Stimulated activated CD8-positive, alpha-beta memory T cell treated with anti-CD3 and anti-CD28 coated beads, Interleukin-4, amount 100 ng/mL, for 4 hours (primary cell): ENCODE measurements at places on chromosomes 6 and 20.

- no peak for DNase-seq
Measured at GRCh38 chr6:135627092-135627715, 129.7 kb upstream of the AHI1 start.

GRCh38 chr6:52276130-52276529 is 8.4 kb downstream of the MCM3 start:
- DNase-seq = no peak

- no peak for DNase-seq
Measured at GRCh38 chr6:193773-194310, 98.4 kb upstream of the DUSP22 start.

DNA sequence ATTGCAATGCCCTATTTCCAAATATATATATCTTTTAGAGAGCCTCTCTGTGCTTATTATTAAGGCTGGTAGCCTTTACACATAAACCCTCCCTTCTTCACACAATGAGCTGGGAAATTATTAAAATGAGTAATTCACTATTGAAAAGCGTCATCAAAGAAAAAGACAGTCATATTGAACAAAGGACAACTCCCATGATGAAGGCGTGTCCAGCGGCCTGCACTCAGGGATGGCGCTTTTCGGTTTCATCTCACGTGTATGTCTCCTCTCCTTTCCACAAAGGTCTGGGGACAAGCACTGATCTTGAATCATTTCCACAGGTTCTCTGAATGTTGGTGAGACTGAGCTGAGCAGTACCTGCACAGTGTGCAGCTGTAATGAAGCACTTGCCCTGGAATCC is 3.5 kb downstream of the SERPINB9 start:
- no peak for DNase-seq

DNA sequence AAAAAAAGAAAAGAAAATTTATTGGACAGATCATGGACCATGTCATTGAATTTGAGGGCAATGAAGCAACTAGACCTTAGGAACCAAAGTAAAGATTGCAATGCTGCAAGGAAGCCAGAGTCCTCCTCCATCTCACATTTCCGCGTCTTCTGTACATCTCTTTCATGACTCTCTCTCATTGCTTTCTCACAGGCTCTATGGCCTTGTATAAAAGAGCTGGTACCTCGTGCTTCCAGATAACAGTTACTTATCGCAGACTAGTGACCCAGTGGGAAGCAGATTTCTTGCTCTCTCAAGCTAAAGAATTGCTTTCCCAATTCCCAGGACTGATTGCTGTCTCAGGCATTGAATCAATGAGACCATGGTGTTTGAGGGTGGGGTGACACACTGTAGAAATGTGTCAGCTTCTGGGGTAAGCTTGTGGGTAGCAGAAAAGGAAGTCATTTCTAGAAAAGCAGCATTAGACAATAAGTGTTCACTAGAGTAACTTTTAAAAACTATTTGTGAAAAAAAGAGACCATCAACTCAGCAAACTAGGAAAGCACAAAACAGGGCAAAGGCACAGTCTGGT is 635.3 kb downstream of the UTRN start:
- no peak for DNase-seq

DNA sequence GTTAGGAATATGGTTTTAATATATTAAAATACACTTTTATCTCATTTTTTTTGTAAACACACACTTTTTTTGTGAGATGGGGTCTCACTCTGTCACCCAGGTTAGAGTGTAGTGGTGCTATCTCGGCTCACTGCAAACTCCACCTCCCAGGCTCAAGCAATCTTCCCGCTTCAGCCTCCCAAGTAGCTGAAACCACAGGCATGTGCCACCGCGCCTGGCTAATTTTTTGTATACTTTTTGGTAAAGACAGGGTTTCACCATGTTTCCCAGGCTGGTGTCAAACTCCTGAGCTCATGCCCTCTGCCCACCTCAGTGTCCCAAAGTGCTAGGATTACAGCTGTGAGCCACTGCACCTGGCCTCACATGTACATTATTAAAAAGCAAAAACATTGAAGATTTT is 10.8 kb downstream of the IPCEF1 start:
- no peak for DNase-seq

GRCh38 chr6:114000069-114000468 is 29.1 kb upstream of the HDAC2 start:
- DNase-seq = no peak

GRCh38 chr6:36752886-36753506 is 55.4 kb downstream of the RAB44 start:
- no peak for DNase-seq

GRCh38 chr6:126672649-126673048 is 332.7 kb downstream of the CENPW start:
- no peak for DNase-seq

DNA sequence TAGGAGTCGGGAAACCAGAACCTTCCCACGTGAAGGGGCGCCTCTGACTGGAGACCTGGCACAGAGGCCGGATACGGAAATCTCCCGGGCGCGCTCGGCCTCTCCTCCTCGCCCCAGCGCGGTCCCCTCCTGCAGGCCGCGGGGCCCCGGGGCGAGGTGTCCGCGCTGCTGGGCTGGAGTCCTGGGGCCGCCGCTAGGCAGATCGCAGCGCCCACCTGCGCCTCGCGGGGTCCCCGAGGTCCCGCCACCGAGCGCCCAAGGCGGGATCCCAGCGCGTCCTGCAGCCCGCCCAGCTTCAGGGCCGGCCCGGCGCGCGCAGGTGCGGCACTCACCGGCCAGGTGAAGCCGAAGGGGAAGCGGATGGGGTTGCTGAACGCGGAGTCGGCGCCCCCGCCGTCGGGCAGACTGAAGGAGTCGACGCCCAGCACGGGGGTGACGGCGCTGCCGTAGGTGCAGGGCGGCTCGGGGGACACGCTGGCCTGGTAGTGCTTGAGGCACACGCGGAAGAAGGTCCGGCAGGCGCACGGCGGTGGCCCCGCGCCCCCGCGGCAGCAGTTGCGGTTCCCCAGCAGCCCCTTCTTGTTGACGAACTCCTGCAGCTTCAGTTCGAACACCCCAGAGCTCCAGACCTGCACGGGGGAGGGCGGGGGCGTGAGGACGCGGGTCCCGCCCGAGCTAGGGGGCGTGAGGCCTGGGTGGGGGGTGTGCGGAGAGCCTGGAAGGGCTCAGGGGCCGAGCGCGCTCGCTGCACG is 1.5 kb downstream of the DLL1 start:
- DNase-seq = no peak

DNA sequence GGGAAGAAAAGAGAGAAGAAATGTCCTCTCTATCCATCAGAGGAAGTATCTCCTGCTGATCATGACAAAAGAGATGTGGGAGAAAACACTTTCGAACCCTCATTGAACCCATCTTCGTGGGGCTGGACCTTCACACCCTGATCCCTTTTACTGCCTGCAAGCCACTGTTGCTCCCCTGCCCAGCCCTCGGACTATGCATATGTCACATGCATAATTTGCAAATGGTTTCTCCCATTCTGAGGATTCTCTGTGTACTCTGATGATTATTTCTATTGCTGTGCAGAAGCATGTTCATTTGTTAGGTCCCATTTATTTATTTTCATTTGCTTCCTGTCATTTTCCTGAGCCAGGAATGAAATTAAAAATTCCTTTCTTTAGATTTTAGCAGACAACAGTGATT is 64.7 kb downstream of the DNAAF9 start:
- no peak for DNase-seq
